ENCODE measurements at places on chromosomes 11 and 22. TPM values are rescaled to one million over a fixed set of nuclear protein-coding genes. Genes with fewer than 3 reads are reported as not detected.

DNA sequence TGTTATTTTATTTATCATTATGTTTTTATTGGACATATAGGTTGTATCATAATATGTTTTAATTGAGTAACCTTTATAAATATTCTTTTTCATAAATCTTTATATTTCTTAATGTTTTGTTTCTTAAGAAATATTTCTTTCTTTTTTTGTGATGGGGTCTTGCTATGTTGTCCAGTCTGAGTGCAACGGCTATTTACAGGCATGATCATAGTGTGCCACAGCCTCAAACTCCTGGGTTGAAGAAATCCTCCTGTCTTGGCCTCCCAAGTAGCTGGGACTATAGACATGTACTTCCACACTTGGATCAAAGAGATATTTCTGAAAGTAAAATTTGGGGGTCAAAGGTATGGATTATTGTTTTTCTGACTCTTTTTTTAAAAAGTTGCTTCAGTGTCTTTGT, 53.1 kb downstream of the EHF start:
- peaks cover 39% of the 10 kb centered on the region for H3K27me3 ChIP-seq
- H3K27ac ChIP-seq: no peak overlapping the region
- H3K4me3 ChIP-seq: no peak overlapping the region

ACR gene
- not detected for total RNA-seq

GRCh38 chr11:65314501-65315203, at the start of gene CDC42EP2:
Gene CDC42EP2, plus strand, starts transcription at chr11:65314866. Its CDS starts 6,033 bp downstream, at chr11:65320899.
- H3K27me3 ChIP-seq: peaks cover 9% of the 10 kb centered on the region
- peaks cover 4% of the 10 kb centered on the region for H3K4me1 ChIP-seq
- H3K4me3 ChIP-seq: peak within 1 kb of the TSS; percentile 74
- H3K36me3 ChIP-seq: no peaks in the 10 kb centered on the region
- peak; percentile 73 for DNase-seq
- H3K27ac ChIP-seq: no peak within 1 kb of the TSS

RIMBP3C gene
- 0.20 TPM for total RNA-seq

SLC22A8 gene
- total RNA-seq: not detected

DNA sequence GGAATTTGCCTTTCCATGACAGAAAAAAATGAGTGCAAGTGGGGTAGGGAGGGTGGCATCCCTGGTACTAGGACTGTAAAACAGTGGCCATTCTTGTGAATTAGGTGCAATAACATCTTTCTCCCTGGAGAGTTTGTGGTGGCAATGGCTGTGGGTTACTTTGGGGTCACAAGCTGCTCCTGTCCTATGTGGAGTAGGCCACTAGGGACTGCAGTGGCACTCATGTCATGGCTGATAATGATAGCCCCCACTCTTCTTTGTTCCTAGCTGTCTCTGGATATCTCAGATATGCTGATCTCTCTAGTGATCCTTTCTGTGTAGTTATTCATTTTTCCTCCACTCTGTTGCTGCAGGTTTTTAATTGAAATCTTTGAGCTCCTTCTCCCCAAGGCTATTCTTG, 270.5 kb upstream of the CHORDC1 start:
- no peaks in the 10 kb centered on the region for H3K27me3 ChIP-seq
- no peak for DNase-seq
- H3K36me3 ChIP-seq: no peaks in the 10 kb centered on the region
- no peak overlapping the region for H3K4me3 ChIP-seq
- H3K4me1 ChIP-seq: no peaks in the 10 kb centered on the region
- no peak overlapping the region for H3K27ac ChIP-seq

FAM118A gene
- total RNA-seq: 32.4 TPM

GRCh38 chr11:69711822-69712801, 8.3 kb upstream of the FGF19 start:
- H3K27ac ChIP-seq: no peak overlapping the region
- H3K4me1 ChIP-seq: peaks cover 8% of the 10 kb centered on the region
- peak; percentile 51 for DNase-seq
- peaks cover 4% of the 10 kb centered on the region for H3K27me3 ChIP-seq

GRCh38 chr11:28106353-28107043, 1.5 kb downstream of the KIF18A start:
- peak overlapping the region; percentile 98 for H3K4me3 ChIP-seq
- peaks cover 6% of the 10 kb centered on the region for H3K36me3 ChIP-seq
- no peak for DNase-seq
- H3K27me3 ChIP-seq: no peaks in the 10 kb centered on the region

DNA sequence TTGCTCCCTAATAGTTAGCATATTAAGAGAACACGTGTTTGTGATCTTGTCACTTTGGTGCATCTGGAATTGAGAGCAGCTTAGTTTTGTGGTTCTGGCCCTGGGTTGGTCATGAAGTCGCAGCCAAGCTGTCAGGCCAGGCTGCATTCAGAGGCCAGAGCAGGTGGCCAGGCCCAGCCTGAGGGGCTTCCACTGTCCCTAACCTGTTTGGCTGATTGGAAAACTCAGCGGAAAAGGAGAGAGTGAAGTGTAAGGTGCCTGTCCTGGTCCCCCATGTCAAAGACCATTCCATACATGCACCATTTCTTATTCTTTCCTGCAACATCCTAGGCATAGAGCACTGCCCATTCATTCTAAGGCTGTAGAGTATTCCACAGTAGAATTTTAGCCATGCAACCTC, 111.5 kb upstream of the IGLL5 start:
- peaks cover 2% of the 10 kb centered on the region for H3K4me1 ChIP-seq
- H3K36me3 ChIP-seq: no peaks in the 10 kb centered on the region
- no peak for DNase-seq
- no peak overlapping the region for H3K4me3 ChIP-seq
- H3K27me3 ChIP-seq: no peaks in the 10 kb centered on the region

GRCh38 chr11:30365793-30366517, 43.1 kb downstream of the ARL14EP start:
- no peaks in the 10 kb centered on the region for H3K27me3 ChIP-seq
- no peaks in the 10 kb centered on the region for H3K4me1 ChIP-seq
- H3K36me3 ChIP-seq: no peaks in the 10 kb centered on the region
- DNase-seq: no peak
- no peak overlapping the region for H3K4me3 ChIP-seq

GRCh38 chr11:33866936-33867335, 24.9 kb downstream of the LMO2 start:
- peaks cover 58% of the 10 kb centered on the region for H3K27me3 ChIP-seq
- H3K36me3 ChIP-seq: no peaks in the 10 kb centered on the region
- H3K4me1 ChIP-seq: peaks cover 13% of the 10 kb centered on the region
- no peak overlapping the region for H3K4me3 ChIP-seq

DNA sequence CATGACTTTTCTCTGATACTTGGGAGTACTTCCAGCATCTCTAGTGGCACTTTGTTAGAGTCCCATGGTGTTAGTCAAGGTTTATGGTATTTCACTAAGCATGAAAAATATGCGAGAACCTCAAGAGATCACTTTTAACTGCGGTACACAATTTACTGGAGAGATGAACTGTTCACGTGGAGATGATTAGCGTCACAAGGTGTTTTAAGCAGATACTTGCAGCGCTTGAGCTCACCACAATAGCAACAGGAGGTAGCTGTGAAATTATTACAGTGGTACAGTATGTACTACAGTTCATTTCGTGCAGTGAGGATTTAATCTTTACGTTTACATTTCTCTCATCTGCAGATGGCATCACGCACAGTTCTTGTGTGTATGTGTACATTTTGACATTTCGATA, 4.5 kb downstream of the PARVA start:
- peaks cover 12% of the 10 kb centered on the region for H3K27me3 ChIP-seq
- peaks cover 4% of the 10 kb centered on the region for H3K4me1 ChIP-seq
- no peak for DNase-seq
- no peak overlapping the region for H3K27ac ChIP-seq

DNA sequence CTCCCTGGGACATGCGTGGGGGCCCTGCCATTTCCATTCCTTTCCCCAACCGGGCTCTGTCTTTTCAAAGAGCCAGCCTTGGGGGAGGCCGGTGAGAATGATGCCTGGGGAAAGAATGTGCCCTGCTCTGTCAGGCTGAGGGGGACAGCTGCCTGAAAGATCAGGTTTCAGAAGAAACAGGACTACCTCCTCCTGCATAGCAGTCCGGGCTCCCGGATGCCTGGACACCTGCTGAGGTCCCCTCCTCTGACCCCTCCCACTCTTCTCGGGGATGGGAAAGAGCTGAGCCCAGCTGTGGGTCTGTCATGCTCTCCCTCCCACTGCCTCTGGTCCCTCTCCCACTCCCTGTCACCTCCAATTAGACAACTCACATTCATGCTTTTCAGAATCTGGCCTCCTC, 41.8 kb upstream of the CDON start:
- H3K36me3 ChIP-seq: no peaks in the 10 kb centered on the region
- DNase-seq: no peak
- no peak overlapping the region for H3K27ac ChIP-seq
- no peaks in the 10 kb centered on the region for H3K27me3 ChIP-seq
- no peak overlapping the region for H3K4me3 ChIP-seq
- no peaks in the 10 kb centered on the region for H3K4me1 ChIP-seq

DNA sequence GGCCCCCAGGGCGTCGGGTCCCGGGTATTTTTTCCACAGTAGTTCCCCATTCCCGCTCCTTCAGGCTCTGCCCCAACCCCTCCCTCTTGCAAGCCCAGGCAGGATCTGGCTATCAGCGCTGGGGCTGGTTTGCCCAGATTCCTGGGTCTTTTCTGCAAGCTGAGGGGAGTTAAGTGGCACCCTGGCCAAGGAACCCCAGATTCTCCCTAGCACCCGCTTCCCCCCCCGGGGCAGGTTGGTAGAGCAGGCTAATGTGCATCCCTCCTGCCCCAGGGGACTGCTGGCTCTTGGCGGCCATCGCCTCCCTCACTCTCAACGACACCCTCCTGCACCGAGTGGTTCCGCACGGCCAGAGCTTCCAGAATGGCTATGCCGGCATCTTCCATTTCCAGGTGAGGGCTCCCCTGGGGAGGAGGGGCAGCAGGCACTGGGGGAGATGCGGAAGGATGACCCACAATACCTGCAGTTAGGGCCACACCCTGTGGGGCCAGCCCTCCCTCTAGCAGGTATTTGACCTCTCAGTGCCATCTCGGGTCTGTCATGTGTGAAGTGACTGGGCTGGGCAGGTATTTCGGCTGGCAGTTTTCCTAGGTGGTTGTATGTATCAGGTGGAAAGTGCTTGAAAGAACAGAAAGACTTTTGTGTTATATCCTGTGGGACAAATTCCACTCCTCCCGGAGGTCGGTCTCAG, 1.6 kb downstream of the CAPN1 start:
- peaks cover 17% of the 10 kb centered on the region for H3K4me1 ChIP-seq
- H3K4me3 ChIP-seq: peak overlapping the region; percentile 80
- no peak for DNase-seq

DNA sequence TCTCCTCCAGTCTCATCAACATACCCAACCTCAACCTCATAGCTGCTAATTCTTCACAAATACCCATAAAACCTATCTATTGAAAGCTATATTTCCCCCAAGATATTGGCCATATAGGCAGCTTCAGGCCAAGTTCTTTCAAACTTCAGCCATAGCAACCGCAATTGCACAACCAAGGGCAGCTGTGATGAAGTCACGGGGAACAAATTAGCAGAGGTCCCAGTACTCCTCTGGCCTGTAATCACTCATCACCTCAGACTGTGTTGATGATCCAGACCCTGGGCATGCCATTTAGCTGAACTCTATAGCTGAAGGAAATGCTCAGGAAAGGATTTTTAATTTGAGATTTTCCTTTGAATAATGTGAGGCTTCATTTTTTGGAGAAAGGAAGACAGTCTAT, 84.1 kb downstream of the SLC1A2 start:
- no peaks in the 10 kb centered on the region for H3K27me3 ChIP-seq
- no peak overlapping the region for H3K4me3 ChIP-seq
- no peak overlapping the region for H3K27ac ChIP-seq
- H3K36me3 ChIP-seq: no peaks in the 10 kb centered on the region
- DNase-seq: no peak

- no peaks in the 10 kb centered on the region for H3K36me3 ChIP-seq
- H3K4me1 ChIP-seq: peaks cover 11% of the 10 kb centered on the region
- no peak for DNase-seq
- H3K27me3 ChIP-seq: peaks cover 33% of the 10 kb centered on the region
These were observed 131.2 kb downstream of the OSBP2 start for GRCh38 chr22:30825711-30826505.

Measured in activated CD8-positive, alpha-beta T cell treated with anti-CD3 and anti-CD28 coated beads for 36 hours (primary cell).